ENCODE measurements at places on chromosomes 16 and 17.

GRCh38 chr16:26058326-26058725 is 366.6 kb downstream of the HS3ST4 start:
- DNase-seq, result no peak

DNA sequence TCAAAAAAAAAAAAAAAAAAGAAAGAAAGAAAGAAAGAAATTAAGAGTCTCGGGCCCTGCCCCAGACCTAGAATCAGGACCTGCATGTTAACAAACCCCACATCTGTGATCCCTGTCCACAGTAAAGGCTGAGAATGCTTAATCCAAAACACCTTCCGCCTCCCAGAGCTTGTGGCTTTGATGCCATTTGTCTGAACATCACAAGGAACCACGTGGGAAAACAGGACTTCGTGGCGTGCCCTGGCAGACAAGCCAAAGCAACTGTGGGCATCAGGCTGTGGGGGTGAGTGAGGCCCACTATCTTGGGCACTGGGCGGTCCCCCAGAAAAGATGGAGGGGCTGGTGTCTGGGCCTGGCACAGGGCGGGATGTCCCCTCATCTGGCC is 173.4 kb upstream of the CIBAR2 start:
- no peak for DNase-seq

- no peak for DNase-seq
These were observed 676.2 kb downstream of the CDH11 start for GRCh38 chr16:64445649-64446048.

GRCh38 chr16:30186782-30187555 is 3.6 kb downstream of the CORO1A start:
- DNase-seq, result no peak

- no peak for DNase-seq
These were observed 132.1 kb downstream of the HS3ST4 start for GRCh38 chr16:25823891-25824290.

- no peak for DNase-seq
These were observed 33.7 kb downstream of the NUBP1 start for GRCh38 chr16:10777356-10777755.

DNA sequence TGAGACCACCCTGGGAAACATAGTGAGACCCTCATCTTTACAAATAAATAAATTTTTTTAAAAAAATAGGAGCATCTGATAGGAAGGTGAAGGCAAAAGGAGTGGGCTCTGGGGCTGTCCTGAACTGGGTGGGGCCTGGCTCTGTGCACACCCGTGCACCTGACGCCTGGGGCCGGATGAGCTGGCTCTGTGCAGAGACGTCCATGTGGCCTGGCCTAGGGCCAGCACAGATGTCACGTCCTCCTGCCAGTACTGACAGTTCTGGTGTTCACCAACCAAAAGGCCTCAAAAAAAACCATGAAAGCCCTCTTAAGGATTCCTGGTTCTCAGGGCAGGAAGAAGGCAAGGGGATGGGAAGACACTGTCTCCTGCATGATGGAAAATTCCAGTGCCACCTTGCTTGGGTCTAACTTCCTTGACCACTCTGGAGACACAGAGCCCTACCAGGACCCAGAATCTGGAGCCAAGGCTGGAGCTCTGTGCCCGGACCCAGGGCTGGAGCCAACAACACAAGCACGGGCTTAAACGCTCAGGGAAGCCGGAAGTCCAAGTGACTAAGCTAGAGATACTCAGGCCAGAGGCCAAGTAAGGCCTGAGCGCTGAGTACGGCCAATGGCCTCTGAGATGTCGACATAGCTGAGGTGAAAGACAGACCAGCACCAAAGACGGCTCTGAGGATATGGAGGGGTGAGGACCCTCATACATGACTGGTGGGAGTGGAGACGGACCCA is 32.9 kb downstream of the COPRS start:
- DNase-seq, result no peak

- DNase-seq, result peak; percentile 24
These were observed 1.3 kb downstream of the GSPT1 start for GRCh38 chr16:11914210-11915113.

- DNase-seq, result no peak
These were observed 6.8 kb downstream of the NT5C start for GRCh38 chr17:75124819-75125162.

GRCh38 chr16:72266836-72267235 is 94.9 kb upstream of the PMFBP1 start:
- no peak for DNase-seq

- no peak for DNase-seq
These were observed 53.8 kb downstream of the PECAM1 start for GRCh38 chr17:64336760-64337413.

- no peak for DNase-seq
These were observed 35.0 kb downstream of the NMT1 start for GRCh38 chr17:45096141-45096540.

DNA sequence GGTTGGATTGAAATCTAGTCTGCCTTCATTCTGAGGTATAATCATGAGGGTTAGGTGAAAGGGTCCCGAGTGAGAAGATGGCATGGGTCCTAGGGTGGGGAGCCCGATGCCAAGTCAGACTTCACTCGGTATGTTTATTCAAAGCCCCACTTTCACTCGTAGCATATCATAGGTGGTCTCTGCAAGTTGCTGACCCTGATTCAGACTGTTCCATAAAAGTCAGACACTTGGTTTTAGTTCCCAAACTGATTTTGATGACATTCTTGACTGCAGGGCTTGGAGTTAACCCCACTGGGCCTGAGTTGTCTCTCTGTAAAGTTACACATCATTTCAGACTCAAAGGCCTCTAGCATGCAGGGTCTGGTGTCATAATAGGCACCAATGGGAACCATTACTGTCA is 17.8 kb downstream of the HAPSTR1 start:
- DNase-seq, result no peak

GRCh38 chr16:77250400-77250799 is 51.2 kb downstream of the SYCE1L start:
- DNase-seq, result no peak

- no peak for DNase-seq
These were observed 85.0 kb downstream of the NOG start for GRCh38 chr17:56678249-56679114.

Measured in GM12891 (cell line).